ENCODE measurements at places on chromosomes 5 and 9.
A peak's percentile ranks its signal among the peaks of the same experiment; 100 is the strongest.

- DNase-seq, result no peak
Observed at GRCh38 chr9:105126226-105126625, 118.2 kb upstream of the SLC44A1 start.

DNA sequence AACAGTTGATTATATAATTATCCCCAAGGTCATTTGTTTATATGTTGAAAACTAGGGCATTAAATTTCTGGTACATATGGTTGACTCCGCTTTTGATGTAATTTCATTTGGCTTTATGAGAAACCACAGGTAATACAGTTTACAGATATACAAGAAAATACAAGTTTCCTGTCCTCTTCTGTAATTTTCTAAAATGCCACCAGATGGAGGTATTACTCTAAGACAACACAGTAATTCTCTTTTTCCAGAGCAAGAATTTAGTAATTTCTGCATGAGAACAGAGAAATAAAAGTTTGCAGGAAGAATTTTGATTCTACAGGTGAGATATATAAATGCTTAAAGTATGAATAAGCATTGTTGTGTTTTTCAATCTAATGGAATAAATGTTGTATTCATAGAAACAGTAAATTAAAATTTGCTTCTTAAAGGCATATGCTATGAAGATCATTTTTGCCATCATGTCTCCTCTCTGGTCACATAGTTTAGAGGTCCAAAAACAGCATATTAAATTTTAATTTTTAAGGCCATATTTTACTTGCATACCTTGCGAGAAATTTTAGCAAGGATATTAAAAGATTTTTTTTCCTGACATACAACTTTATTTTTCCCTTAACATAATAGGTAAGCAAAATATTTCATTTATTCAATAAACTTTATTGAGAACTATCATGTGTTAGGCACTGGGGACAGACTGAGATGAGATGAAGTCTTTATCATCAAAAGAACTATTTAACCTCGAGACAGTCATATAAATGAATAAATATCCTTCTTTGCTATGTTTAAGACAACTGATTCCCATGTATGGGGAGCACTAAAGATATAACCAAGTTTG, 22.7 kb downstream of the CHD1 start:
- DNase-seq, result peak; percentile 38

- DNase-seq, result no peak
Observed at GRCh38 chr5:131279204-131279603, 15.4 kb downstream of the CDC42SE2 start.

DNA sequence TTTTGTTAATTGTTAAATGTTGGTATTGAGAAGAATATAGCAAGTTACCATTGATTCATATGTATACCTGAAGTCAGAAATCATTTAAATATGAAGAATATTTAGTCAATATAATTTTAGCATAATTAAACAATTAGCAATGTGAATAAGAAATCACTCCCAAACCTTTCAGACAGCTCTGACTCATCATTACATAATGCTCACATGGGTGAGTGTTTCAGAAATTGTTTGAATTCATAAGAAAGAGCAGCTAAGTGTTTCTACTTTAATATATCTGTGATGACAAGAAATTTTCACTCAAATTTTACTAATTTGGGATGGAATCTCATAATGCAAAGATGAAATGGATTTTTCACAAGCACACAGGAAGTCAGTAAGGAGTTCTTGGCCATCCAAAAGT, 42.0 kb upstream of the CDC42SE2 start:
- DNase-seq, result peak; percentile 35

- DNase-seq, result peak; percentile 16
Observed at GRCh38 chr5:23314827-23315226, 192.6 kb upstream of the PRDM9 start.

DNA sequence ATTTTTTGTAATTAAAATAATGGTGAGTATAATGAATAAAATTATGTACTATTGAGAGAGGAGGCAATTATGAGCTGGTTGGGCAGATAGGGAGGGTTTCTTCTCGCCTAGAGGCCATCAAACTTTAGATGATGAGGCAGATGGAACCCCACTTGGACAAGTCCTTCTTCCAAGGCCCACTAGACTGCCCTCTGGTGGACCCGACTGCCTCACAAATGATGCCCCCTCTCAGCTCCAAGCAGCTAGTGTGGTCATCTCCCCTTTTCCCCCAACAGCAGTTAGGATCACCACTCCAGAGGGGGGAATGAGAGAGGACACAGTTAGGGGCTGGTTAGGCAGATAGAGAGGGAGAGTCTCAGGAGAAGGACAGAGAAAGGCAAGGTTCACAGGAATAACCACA, 348.0 kb upstream of the CDH18 start:
- DNase-seq, result no peak

DNA sequence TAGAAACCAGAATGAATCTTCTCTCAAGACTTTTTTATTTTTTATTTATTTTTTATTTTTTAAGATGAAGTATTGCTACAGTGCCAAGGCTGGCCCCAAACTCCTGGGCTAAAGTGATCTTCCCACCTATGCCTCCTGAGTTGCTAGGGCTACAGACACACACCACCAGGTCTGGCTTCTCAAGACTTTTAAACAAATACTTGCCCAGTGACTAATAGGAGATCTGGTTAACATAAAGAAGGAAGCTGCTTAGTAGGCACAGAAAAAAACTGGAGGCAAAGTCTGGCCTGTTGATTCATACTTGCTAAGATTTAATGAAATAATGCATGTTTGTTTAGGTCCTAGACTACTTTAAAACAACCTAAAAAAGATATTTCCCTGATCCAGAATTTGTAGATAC, 43.8 kb downstream of the SLC38A9 start:
- peak; percentile 90 for DNase-seq

Measured in fibroblast of skin of right biceps (primary cell).